Stimulated activated CD4-positive, alpha-beta T cell treated with anti-CD3 and anti-CD28 coated beads, TNF-alpha, amount 100 ng/mL, for 4 hours (primary cell): ENCODE measurements at places on chromosomes 2 and 18.

DNA sequence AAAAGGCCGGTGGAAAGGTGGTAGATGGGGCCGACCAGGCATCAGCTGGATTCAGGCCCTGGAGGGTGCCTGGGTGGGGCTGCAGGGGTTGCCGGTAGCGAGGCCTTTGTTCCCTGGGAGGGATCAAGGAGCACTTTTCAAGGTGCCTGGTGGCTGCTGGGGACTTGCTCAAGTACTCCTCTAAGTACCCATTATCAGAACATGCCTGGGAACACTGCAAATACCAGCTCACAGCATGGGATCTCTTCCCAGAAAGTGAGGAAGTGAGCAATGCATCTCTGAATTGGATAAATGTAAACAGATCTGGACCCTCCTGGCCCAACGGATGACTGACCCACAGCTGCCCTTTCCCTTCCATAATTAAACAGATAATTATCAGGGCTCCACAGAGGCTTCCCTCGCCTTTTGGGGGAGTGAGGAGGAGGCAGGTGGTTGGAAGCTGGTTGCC is 210.5 kb downstream of the SH3RF3 start:
- DNase-seq: no peak

GRCh38 chr2:54941248-54941984 is 108.8 kb downstream of the RTN4 start:
- DNase-seq: no peak

- DNase-seq: no peak
These were observed 901.9 kb upstream of the KLHL29 start for GRCh38 chr2:22483036-22483435.

DNA sequence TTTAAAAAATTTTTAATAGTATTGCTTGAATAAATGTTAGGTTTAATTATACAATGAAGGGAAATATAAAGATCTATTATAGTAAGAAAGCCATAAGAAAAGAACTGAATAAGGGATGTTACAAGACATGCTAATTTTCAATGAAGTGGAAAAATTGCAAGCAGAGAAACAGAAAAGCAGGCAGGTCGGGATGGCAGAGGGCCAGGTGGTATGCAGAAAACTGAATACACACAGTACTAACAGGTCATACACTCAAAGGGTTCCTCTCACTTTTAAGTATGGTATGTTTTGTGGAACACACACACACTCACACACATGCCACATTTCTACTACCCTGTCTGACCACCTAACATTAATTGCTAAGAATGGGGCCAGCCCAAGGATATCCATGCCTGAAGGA is 76.7 kb upstream of the DTNA start:
- no peak for DNase-seq

DNA sequence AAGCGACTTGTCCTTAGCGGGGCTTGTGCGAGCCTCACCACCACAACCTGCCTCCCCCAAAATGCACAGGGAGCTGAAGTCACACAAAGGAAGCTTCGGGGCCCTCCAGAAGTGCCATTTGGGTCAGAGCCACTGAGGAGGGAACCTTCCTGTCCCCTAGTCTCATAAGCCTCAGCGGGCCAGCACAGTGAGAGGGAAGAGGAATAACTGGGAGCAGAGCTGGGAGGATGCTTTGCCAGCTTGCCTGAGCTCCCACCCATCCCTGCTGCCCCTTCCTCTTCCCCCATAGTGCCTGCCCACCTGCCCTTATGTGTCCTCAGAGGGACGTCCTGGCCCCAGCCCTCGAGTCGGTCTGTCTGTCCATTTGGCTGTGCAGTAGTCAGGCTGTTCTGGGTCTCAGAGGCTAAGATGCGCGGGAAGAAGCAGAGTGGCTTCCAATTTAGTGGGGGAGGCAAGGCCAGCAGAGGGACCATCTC is 51.8 kb upstream of the GPR17 start:
- no peak for DNase-seq

DNA sequence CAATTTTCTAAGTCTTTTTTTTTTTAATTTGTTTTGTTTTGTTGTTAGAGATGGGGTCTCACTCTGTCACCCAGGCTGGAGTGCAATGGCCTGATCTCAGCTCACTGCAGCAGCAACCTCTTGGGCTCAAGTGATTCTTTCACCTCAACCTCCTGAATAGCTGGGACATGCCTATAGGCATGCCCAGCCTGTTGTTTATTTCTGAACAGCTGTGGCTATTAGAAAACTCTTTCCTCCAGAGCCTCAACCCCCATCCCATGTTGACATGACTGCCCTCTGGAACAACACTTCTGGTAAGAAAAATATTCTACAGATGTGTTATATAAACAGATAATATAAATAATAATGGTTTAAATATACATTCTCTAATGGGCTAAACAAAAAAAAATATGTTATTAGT is 44.4 kb upstream of the TWSG1 start:
- DNase-seq: no peak

GRCh38 chr18:22705328-22705727 is 227.8 kb upstream of the RBBP8 start:
- no peak for DNase-seq
